Left renal pelvis (tissue), 4 donors: ENCODE measurements at places on chromosomes 11 and 22.

DNA sequence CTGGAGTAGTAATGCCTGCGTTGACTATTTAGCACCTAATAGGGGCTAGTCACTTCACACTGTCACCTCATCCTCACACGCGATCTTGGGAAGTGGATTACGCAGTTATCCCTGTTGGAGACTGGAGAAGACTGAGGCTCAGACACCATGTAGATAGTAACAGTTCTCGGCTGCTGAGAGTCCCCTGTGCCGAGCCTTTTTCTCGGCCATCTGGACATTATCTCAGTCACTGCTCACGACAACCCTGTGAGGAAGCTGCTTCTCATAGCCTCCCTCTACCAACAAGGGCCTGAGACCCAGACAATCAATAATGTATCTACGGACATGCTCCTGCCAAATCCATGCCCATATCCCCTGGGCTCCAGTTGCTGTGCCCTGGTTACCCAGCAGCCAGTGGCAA is 25.9 kb downstream of the SCUBE1 start:
- DNase-seq, result no peak

- no peak for DNase-seq
Measured at GRCh38 chr11:93767018-93767417, 17.1 kb upstream of the MED17 start.

- DNase-seq, result no peak
Measured at GRCh38 chr22:17913801-17914347, 110.5 kb downstream of the MICAL3 start.

DNA sequence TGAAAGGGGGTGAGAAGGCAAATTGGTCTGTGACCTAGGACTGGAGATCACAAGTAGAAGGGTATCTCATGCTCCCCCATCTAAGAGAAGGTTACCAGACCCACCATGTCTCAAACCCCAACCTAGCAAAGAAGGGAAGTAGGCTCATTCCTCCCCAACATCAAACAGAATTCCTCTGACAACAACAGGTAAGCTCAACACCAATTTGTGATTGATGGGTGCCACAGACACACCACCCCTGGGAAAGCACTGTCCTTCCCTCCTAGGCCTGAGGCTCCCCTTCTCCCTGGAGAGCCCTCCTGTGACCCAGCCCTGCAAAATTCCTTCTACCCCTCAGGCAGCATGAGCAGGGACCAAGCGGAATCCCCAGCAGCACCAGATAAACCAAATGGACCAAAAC is 154.3 kb downstream of the BUD13 start:
- DNase-seq, result no peak

DNA sequence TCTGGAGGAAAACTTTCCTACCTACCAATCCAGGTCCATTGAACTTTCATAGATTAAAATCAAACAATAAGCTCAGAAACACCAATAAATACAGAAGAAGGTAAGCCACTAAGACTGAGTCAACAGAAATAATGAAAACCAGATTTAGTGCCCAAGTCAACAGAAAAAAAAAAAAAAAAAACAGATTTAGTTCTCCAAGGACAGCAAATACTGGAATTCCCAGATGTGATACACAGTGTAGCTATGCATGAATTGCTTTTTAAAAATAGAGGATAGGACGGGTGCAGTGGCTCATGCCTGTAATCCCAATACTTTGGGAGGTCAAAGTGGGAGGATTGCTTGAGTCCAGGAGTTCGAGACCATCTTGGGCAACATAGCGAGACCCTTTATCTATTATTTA is 15.7 kb downstream of the DMC1 start:
- DNase-seq, result no peak

- DNase-seq, result no peak
Measured at GRCh38 chr11:21602699-21603098, 590.2 kb upstream of the ANO5 start.

DNA sequence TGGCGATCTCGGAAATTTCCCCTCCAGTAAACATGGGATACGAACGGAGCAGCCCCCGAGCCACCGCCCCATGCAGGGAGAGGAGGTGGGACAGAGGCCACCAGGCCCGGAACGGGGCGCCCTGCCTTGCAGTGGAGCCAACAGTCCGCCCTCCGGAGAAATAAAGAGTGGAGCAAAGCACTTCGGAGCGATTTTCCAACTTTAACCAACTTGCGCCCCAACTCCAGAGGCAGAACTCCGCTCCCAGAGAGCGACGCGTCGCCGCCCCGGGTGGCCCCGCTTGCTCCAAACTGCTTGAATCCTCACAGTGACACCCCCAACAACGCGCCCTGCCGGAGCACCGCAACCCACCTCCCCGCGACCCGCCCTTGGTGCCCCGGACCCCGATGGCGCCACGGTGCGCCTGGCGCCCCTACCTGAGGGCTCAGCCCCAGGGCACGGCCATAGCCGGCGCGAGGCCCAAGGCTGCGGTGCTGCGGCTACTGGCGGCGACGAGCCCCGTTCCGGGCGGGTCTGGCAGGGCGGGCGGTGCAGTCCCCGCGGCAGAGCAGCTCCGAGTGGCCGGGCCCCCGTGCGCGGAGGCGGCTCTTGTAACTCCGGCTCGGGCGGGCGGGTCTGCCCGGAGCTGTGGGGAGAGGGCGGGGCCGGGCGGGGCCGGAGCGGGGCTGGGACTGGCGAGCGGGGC is at the start of gene AHNAK:
Gene AHNAK, minus strand, starts transcription at position 563 of the 685 bp plus-strand sequence. CDS start 10,708 bp downstream, outside the sequence.
- no peak for DNase-seq

DNA sequence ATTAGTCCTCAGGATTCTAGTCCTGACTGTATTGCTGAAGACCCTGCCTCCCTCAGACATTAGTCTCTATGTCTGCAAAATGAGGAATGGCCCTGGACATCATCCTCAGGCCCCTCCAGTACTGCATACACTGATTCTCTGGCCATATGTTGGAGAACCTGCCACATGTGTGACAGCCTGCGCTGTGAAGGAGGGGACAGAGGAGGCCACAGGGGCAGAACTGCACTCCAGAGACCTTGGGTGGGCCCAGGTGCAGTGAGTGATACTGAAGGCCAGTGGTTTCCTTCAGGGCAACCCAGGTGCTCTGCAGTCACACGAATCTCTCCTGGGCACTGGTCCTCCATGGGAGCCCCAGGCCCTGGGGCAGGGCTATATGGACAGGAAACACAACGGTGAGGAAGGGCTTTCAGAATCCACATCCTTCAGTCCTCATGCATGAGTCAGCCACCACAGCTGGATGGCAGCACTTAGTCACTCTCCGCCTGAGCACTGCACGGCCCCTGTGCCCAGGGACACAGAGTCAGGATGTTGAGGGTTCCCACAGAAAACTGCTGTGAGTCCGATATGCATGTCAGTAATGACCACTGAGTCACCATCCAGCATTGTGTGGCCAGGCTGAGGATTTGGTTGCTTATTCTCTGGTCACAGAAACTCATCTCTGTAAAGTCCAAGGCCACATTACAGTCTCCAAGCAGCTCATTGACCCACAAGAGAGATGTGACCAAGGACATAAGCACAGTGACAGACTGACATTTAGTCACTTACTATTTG is 39.7 kb downstream of the ME3 start:
- no peak for DNase-seq

DNA sequence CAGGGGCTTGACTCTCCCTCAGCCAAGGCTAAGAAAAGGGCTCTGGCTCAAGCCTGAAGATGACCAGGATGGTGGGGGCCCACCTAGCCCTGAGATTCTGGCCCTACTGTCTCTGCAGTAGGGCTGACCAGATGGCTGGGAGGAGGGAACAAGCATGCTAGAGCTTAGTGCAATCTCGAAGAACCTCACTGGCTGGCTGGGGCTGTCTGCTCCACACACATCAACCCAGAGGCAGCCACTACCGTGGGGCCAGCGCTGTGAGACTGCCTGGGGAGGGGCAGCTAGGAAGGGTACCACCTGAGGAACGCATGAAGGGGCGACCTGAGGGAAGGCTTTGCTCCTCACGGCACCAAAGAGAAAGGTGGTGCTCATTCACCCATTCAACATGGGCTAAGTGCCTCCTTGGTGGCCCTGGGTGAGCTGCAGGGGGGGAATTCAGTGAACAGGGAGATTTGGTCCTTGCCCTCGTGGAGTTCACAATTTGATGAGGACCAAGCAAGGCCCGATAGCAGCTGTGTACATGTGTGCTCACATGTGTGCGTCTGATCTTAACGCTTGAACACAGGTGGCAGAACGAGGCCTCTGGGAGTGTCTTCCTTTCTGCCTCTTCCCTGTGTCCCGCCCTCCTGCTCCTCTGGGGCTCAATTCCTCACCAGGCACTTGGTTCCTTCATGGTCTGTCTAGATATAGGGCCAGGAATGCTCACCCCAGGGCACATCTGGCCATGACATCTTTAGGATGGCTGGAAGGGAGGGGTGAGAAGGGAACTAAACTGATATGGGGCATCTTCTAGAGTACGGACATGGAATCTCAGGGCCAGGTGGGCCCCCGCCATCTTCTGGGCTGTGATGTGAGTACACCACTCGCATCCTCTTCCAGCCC is 102.3 kb upstream of the PITPNB start:
- DNase-seq, result no peak

DNA sequence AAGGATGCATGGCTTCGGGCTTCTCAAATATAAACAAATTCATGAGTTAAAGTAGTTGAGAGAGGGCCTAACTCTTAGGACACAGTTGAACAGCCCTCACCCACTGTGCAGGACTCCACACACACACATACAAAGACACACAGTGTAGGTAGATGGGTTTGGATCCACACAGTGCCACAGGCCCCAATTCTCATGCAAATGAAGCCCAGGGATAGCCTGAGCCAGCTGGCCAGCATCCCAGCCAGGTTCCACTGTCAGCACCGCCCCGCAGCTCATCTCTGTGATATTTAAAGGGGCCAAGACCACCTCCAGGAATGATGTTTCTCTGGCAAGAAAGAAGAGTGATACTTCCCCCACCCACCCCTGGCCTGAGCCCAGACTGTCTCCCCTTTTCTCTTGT is 11.7 kb downstream of the SLC35C1 start:
- DNase-seq, result no peak

- no peak for DNase-seq
Measured at GRCh38 chr11:102253020-102253715, 64.1 kb upstream of the BIRC3 start.

DNA sequence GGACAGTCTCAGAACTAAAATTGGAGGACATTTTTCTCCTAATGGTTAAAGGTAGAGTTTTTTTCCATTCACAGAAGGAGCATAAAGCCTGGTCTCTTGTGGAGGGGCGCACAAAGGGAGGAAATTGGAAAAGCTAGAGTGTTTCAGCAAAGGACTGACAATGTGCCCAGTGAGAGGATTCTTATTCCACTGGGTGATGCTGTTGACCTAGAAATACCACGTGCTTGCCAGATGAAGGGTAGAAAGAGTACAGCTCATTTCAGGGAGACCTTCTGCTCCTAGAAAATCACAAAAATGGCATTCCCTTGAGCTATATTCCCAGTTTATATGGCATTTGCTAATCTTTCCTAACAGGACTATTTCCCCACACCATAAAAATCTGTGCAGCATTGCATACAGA is 21.1 kb downstream of the MS4A6E start:
- no peak for DNase-seq

GRCh38 chr11:3357994-3358676 is 20.8 kb downstream of the ZNF195 start:
- DNase-seq, result no peak

DNA sequence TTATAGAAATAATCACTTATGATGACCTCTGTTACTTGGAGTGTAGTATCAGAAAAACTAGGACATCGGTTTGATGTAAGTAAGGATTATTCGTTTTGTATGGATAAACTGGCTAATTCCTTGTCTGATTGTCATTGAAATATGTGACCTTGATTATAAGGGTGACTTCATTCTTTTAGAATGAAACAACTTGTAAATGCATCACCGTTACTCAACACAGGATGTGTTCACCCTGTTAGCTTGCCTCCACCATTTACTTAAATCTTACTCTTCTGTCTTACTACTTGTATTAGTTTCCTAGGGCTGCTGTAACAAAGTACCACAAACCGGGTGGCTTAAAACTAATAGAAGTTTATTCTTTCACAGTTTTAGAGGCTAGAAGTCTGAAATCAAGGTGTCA is 7.9 kb downstream of the SFI1 start:
- DNase-seq, result no peak

GRCh38 chr11:64881476-64881875 is 3.1 kb upstream of the EHD1 start:
- no peak for DNase-seq

DNA sequence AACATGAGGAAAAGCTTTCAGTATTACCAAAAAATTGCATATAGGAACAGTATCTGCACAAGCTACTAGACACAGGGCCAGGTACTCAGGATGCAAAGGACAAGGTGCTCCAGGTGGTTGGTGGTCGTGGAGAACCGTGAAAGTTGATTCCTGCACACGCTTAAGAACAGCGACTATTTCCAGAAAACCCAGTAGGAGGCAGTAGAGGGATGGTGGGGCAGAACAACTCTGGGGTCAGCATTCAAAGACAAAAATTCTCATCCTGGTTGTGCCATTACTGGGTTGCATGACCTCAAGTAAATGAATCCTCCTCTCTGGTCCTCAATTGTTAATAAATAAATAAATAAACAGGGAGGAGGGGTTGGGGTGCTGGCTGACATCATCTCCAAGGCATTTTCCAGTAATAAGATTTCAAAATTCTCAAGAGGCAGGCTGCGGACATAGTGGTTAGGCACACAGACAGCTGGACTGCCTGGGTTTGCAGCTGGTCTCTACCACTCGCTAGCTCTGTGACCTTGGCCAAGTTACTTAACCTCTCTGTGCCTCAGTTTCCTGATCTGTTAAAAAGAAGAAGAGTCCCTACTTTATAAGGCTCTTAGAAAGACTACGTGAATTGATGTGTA is 89.6 kb downstream of the ISX start:
- DNase-seq, result no peak

DNA sequence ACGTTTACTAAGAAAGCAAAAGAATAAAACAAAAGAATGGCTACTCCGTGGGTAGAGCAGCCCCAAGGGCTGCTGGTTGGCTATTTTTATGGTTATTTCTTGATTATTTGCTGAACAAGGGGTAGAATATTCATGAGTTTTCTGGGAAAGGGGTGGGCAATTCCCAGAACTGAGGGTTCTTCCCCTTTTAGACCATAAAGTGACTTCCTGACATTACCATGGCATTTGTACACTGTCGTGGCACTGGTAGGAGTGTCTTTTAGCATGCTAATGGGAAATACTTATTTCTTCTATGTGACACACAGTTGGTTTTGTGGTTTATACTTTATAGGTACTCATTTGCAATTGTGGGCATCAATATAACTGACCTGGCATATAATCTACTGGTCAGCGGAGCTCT is 56.3 kb downstream of the SLN start:
- DNase-seq, result no peak

DNA sequence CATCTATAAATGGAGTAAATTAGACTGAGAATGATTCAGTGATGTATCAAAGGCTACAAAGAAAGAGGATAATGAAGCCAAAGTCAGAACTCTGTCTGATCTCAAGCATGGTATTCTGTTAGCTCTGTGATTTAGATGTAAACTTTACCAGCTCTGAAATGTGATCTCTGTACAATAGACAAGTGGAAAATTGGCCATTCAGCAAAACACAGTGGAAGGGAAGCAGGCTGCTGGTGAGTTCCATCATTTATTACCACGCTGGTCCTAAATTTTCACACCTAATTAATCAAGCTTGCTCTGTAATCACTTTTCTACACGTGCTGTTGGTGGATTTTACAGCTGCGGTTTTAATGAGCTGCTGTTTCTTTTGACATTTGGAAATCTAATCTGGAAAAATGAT is 145.1 kb upstream of the OPCML start:
- no peak for DNase-seq

- DNase-seq, result no peak
Measured at GRCh38 chr11:105179542-105180278, 40.1 kb upstream of the CARD18 start.
